ENCODE measurements at places on chromosomes 13 and 19. TPM values are rescaled to one million over a fixed set of nuclear protein-coding genes. Genes with fewer than 3 reads are reported as not detected.

MOB3A gene
- 51.0 TPM for total RNA-seq

FGF9 gene
- total RNA-seq: 1.5 TPM

STOML3 gene
- not detected for total RNA-seq

PRMT1 gene
- 166 TPM for total RNA-seq

GJA3 gene
- total RNA-seq: 0.13 TPM

LENG9 gene
- 10.2 TPM for total RNA-seq

UBE2L5 gene
- not detected for total RNA-seq

MEIOSIN gene
- total RNA-seq: not detected
